ENCODE measurements at places on chromosomes 16 and 17. TPM values are rescaled to one million over a fixed set of nuclear protein-coding genes. Genes with fewer than 3 reads are reported as not detected.

The RNF222 gene
- not detected for total RNA-seq

The PRDM7 gene
- not detected for total RNA-seq

The DYNLL2 gene
- total RNA-seq, result 28.5 TPM

The VAT1L gene
- total RNA-seq, result 27.1 TPM

DNA sequence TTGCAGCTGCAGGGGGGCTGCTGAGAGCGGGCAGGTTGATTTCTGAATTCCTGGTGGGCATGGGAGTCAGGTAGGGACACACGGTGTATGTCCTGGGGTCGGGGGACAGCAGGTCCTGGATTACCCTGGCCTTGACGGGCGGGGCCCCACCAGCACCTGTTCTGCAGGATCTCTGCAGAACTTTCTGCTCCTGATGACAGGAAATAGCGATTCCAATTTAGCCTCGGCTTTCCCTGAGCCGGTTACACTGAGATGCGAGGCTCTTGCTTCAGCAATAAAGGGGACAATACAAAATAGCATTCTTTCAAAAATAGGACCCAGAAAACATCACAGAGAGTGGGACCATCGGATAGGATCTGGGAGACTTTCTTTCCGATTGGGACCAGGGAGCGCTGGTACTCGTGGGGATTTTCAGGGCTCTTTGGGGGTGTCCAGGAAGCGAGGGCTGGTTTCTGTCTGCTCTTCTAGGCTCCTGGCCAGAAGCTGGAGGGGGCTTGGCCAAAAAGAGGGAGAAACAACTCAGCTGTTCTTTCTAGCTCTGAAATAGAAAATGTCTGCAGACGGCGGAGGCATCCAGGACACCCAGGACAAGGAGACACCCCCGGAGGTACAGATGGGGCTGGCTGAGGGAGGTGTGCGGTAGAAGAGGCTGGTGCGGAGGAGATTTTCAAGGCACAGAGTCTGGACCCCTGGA, 642 bp downstream of the ZNF205 start:
- DNase-seq, result no peak

DNA sequence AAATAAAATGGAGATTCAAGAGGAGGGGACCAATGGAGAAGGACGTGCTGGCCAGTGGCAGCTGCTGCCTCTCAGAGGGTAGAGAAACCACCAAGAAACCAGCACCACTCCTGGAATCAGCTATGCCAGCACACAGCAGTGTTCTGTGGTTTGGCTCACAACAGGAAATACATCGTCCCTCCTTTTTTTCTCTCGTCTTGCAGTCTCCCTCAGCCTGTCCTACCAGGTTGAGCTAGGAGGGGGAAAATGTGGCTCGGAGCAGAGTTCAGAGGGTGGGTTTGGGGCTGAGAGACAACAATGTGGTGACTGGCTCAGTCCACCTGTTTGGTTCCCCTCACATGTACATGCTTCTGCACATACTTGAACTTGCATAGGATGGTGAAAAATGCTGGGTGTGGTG, 19.9 kb upstream of the SLC16A5 start:
- no peak for DNase-seq

- DNase-seq, result no peak
These were observed 87.8 kb upstream of the IRX5 start for GRCh38 chr16:54842743-54843423.

- no peak for DNase-seq
These were observed 6.2 kb downstream of the TAF1C start for GRCh38 chr16:84180519-84181140.

DNA sequence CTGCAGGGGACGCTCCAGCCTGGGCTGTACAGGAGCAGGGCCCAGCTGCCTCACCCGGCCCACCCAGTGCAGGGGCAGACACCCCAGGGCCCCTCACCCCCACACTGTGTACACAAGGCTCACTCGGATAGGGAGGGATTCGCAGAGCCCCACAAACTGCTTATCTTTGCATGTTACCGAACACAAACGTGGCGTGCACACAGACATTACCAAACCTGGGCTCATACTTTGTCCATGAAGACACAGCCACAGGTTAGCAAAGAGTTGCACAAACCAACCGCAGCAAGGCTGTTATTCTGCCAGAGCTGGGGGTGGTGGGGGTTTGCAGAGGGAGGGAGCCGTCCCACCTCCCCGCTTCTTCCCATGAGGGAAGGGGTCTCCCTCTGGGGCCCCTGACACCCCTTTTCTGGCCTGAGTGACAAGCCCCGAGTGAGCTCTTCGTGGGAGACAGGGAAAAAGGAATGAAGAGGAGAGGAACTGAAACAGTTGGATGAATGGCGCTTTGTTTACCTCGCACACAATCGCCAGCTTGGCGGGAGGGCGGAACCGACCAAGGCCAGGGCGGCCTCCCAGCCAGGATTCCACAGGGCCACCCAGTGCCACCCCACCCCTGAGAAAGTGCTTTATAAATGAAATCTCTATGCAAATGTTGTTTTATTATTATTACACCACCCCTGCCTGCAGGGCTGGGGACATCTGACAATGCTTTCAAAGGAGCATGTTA, 434 bp upstream of the CPSF4L start:
- no peak for DNase-seq

DNA sequence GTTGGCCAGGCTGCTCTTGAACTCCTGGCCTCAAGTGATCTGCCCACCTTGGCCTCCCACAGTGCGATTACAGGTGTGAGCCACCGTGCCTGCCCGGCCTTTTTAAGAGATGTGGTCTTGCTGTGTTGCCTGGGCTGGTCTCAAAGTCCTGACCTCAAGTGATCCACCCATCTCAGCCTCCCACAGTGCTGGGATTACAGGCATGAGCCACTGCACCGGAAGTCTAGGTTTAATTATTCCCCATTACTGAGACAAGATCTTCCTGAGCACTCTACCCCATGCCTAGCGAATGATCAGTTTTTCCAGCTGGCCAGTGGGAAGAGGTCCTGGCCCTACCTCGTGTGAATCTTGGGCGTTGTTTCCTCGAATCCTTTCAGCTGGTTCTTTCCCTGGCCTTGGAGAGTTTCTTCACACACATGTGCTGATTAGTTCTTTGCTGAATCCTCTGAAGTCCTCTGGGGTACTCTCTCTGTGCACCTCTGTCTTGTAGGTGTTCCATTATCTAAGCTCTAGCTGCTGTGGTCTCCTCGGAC, 18.9 kb downstream of the C16orf54 start:
- no peak for DNase-seq

GRCh38 chr17:64017381-64017980, 3.0 kb downstream of the ICAM2 start:
- DNase-seq, result no peak

DNA sequence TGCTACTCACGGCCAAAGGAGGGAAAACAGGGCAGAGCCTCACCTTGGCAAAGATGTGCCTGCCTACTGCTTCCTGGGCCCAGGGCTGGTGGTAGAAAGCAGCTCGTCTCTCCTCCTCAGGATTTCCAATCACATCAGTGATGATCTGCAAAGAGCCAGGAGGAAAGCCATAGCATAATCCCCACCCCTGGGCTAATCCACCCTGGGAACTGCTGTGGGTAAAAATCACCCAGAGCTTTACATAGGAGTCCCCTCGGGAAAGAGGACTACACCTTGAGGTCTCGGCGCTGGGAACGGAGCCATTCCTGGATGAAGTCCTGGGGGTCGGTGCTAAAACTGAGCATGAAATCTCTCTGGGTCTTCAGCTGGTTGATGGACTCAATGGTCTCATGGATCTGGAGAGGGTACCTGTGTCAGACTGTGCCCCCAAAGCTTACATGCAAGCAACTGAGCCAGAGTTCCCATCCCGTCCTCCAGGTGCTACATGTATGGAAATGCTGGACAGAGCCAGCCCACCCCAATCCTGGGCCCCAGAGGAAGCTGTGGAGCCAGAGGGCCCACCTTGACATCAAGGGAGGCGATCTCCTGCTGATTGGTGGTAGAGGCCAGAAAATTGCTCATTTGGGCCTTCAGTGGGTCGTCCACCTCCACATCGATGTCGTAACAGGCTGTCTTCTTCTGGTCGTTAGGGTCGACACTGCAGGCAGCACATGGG, 5.7 kb upstream of the FTSJ3 start:
- DNase-seq, result no peak

DNA sequence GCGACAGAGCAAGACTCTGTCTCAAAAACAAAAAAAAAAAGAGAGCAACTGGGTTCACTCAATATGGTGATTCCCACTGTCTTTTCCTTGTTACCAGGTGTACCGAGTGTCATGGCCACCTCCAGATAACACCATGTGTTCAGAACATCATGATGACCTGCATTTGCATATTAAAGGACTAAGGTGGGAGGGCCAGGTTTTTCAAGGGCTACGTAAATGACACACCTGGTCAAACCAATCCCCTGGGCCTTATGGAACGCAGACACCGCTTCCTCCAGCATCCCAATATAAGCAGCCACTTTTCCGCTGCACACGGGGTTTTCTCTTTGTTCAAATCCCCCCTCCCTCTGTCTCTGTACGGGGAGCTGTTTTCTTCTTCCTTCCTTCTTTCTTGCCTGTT, 29.3 kb downstream of the WSCD1 start:
- DNase-seq, result no peak

DNA sequence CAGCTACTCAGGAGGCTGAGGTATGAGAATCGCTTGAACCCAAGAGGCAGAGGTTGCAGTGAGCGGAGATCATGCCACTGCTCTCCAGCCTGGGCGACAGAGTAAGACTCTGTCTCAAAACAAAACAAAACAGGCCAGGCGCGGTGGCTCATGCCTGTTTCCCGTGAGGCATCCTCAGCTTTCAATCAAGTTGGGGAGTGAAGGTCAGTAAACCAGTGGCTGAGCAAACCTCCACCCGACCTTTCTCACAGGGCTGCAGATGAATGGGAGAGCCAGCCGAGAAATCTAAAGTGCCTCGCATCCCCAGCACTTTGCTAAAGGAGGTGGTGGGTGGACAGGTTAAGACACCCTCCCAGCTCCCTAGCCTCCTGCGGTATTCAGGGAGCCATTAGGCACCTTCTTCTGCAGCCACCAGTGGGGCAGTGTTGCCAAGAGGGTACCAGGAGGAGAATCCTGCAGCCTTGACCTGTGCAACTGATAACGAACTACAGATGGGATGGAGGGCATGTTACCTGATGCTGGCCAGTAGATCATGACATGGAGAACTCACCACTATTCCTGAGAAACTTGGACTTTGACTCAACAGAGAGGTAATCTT, 59.0 kb downstream of the KPNA2 start:
- no peak for DNase-seq

DNA sequence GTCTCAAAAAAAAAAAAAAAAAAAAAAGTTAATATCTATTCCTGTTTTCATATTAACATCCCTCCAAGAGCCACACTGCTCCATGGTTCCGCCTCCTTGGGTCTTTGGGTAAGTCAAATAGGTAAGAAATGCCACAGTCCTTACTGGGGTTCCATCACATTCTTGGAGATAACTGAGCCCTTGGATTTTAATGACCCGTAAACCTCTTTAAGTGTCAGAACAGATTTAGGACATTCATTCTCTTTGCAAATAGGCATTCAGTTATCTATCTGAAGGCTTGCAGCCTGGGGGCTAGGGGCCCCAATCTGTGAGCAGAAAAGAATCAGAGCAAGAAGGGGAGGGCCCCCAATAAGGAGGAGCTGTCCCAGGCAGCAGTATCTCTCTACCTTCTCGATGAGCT, 28.0 kb downstream of the MYH13 start:
- DNase-seq, result no peak

GRCh38 chr17:65914784-65915342, 277.1 kb downstream of the CEP112 start:
- DNase-seq, result no peak

DNA sequence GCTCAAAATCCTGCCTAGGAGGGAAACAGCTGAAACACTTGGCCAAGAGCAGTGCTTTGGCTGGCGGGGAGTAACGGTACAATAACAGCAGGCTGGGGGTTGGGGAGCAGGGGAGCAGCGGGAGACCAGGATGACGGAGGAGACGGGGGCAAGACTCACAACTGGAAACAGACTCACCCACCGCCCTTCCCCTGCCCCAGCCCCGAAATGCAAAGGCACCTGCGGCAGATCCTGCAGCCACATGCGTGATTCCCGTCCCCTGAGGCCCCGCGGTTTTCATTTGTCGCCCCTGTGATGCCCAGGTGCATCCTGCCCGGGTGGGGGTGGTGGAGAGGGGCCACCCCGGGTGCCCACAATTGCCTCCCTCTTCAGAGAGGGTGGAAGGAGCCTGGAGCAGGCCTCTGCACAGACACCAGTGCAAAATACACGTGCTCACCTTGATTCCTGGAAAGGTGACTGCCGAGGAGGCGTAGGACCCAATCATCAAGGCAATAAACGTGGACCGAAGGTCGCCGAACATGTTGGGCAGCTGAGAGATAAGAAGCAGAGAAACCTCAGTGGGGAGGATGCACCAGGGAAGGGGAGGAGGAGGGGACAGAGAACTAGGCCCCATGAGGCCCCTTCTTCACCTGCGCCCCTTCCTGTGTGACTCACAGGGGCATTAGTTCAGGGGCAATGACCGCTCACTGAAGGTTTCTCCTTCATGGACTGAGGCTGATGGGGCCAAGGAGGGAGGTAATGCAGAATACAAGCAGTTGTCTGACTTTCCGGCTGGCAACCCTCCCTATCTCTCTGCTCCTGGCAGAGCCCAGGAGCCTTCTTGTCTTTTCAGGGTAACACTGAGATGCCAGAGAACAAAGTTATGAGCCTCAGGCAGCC, 30.4 kb upstream of the PITPNA start:
- DNase-seq, result no peak

DNA sequence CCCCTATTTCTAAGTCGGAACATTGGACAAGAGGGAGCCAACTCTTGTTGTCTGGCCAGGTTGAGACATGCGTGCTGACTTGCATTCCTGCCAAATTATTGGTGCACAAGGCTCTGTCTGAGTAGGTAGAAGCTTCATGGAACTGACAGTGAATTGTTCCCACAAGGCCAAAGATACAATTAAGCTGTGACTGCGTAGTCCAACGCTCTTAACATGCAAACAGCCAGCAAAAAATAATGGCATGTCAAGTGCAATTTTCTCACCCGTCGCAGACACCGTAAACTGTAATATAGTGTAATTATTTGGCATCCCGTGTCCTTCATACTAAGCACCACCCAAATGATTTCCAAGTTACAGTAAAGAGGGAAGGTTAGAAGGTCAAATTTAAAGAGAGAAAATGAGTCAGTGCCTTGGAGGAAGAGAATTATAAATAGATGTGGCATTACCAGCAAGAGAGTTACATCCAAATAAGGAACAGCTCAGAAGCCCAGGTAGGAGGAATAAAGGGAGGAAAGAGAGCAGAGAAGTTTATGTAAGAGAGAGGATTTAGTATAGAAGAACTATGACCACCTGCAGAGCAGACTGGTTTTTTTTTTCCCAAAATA, 21.8 kb downstream of the CDH8 start:
- DNase-seq, result no peak
